ENCODE measurements at places on chromosomes 12 and 14.

DNA sequence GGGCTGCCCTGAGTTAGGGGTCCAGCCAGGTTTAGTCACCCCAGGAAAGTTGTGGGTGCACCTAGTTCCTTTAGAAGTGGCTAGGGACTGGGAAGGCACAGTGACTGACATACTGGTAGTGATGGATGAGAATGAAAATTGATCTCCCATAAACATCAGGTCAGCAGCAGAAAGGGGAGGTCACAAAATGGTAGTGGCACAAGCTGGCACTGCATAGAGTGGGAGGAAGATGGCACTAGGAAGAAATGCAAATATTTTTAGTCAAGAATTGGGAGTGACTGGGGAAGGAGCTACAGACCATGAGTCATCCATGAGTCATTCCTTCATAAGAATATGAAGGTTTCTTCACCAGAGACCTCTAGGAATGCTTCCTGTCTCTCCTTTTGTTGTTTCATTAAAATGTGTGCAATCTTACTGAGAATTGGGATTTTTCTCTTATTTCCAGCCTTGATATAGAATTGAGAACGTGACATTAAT lies 198.3 kb upstream of the AMIGO2 start:
- DNase-seq: no peak

DNA sequence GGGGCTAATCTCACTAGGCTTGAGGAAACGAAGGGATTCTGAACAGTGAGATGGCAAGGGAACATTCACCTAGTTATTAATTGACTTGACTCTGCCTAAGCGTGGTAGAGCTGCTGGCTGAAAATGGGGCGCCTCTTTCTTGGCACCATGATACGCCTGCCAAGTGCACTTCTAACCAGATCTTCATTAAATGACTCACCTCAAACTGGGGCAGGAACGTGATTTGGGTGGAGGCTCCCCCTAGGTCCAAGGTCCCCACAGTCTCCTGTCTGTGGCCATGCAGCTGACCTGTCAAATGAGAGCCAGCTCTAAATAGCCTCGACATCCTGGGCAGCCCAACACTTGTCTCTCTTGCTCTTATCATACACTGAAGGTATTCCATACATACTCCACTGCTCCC lies 26.0 kb downstream of the COQ6 start:
- no peak for DNase-seq

DNA sequence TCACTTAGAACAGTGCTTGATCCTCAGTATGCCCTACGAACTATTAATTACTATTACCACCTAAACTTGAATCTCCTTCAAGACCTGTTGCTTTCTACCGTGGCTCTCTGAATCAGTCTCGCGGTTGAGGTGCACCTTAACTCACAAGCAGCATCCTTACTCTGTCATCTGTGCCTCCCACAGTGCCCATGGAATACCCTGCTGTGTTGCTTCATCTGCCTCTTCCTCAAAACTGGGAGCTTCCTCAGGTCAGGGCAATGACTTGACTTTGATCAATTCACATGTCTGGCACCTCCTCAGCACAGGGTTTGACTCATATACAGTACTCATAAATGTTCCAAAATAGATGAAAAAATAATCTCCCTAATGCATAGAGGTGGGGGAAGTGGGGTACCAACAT lies 305.9 kb downstream of the NUAK1 start:
- no peak for DNase-seq

- DNase-seq: no peak
Measured at GRCh38 chr14:100727086-100727872, 587 bp downstream of the DLK1 start.

DNA sequence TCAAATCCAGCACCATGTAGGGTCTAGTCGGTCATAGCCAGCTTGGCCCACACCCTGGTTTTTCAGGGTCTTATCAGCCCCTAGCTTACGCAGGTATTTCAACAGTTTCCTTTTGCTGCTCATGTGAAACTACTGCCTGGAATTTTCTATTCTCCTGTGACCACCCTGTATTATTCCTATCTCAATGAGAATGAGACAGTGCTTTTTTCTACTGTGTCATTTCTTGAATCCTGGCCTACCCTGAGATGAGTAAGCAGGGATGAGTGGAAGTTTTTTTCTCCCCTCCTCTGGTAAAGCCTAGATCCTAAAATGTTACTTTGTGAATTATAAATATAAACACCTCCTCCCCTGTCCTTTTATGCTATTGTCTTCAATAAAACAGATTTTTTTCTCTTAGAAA lies 62.7 kb upstream of the ARID2 start:
- DNase-seq: no peak

DNA sequence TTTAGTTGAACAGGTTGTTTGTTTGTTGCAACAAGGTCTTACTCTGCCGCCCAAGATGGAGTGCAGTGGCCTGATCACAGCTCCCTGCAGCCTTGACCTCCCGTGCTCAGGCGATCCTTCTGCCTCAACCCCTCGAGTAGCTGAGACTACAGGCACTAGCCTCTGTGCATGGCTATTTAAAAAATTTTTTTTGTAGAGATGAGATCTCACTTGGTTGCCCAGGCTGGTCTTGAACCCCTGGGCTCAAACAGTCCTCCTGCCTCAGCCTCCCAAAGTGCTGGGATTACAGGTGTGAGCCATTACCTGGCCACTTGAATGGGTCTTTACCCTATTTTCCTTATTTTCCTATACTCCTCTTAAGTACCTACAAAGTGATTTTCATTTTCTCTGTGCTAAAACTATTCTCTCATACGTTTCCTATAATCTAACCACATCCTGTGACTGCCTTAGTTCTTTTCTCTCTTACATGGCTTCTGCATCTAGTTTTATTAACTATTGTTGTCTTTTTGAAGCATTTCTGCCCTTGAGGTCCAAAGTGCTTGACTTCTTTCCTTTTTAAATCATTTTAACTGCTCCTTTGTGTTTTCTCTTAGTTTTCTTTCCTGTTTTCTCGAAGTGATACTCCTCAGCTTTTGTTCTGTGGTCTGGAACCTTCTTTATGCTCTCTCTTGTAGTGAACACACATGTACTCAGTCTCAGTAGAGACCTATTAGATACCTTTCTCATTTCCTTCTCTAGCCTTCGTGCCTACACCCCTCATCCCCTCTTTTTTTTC lies 14.1 kb downstream of the GPX2 start:
- DNase-seq: no peak

DNA sequence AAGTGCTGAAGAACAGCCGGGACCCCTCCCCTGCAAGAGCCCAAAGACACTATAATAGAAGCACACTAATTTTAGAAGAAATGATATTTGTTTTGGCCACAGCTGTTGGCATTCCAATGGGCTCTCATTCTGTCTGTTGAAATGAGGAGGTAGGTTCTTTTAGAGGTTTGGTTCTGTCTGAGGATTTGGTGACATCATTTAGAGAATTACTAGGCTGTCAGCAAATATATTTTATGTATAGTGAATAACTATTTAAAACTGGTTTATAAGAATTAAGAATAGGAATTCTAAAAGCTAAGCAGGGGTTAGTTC lies 200.7 kb upstream of the SLC38A2 start:
- no peak for DNase-seq

- no peak for DNase-seq
Measured at GRCh38 chr14:99270458-99271220, 1.4 kb downstream of the BCL11B start.

DNA sequence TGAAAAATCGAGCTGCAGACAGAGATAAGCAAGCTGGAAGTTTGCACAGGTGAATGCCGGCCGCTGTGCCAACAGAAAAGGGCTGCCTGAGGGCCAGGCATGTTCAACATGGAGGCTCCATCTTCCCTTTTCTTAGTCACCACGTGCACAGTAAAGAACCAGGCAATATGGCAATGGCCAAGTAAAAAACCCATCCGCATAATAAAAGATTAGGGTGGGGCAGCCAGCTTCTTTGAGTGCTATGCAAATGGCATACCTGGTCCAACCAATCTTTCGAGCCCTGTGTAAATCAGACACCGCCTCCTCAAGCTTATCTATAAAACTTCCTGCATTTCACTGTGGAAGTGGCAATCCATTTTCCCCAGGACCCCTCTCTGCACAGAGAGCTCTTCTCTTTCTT lies 16.7 kb downstream of the PNP start:
- DNase-seq: no peak

GRCh38 chr12:112431965-112432364 lies 13.2 kb downstream of the PTPN11 start:
- no peak for DNase-seq

DNA sequence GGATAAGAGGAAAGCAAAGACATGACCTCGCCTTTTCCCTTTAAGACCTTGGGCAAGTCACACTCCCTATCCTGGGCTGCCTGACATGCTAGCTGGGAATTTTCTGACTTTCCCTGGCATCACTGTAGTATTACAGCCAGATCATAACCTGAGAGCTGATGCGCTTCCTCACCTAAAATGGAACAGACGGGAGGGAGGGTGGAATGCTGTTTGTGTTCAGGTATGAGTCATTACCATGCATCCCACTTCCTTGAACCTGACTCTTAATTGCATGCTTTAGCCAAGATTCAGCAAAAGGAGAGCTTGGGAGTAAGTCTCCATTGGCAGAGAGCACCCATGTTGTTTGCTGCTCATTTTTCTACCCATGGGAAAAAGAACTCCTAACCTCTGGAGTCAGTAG lies 156.5 kb downstream of the KCNK10 start:
- no peak for DNase-seq

- no peak for DNase-seq
Measured at GRCh38 chr14:99616832-99617800, 13.1 kb upstream of the CCDC85C start.

DNA sequence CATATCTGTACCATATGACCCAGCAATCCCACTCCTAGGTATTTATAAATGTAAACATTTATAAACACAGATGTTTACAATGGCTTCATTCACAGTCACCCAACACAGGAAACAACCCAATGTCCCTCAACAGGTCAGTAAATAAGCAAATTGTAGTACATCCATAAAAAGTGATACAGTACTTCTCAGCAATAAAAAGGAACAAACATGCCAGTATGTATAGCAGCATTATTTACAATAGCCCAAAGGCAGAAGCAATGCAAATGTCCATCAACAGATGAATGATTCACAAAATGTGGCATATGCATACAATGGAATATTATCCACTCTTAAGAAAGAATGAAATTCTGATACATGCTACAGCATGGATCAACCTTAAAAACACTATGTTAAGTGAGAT lies 27.6 kb upstream of the MAP3K9 start:
- no peak for DNase-seq

GRCh38 chr14:85350667-85351066 lies 179.3 kb upstream of the FLRT2 start:
- DNase-seq: no peak

- DNase-seq: no peak
Measured at GRCh38 chr12:88764781-88765480, 184.7 kb upstream of the KITLG start.

DNA sequence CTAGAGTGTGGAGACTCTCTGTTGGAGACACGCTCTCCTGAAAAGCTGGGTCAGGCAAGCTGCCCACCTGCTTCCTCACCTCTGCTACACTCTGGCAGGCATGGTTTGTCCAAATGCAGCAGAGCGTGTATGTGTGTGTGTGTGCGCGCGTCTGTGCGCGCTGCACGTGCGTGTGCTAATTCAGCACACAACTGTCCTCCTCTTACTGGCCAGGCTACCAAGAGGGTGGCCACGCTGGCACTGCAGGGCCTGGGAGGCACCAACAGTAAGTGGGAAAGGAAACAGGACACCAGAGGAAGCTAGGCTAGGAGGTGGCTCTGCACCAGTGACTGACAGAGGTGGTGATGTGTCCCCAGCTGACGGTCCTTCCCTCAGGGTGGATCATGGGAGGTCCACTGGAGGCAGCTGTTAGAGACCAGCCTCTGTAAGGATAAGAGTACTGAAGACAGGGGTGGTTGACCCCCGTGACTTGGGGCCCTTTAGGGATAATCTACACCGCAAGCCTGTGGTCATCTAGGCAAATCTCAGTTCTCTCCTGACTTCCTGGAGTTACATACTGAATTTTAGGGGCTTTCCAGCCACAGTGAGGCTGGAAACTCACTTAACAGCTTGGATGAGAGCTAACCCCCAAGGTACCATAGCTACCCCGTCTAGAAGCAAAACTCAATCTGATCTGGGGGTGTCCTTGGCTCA lies 15.6 kb upstream of the TFCP2 start:
- DNase-seq: peak; percentile 58

DNA sequence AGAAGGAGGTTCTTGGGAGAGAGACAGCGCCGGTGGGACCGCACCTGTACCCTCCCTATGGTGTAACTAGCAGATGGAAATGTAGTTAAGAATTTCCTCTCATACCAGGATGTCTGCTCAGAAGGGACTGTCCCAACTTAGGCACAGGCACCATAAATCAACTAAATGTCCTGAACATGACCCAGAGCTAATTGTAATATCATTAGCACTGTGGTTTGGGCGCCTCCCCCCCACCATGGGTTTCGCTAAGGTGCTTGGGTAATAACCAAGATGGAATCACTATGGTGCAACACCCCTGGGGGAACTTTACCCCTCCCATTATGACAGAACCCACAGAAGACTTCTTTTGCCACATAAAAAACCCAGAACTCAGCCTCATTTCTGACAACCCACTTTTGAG lies 15.9 kb downstream of the ZNF641 start:
- DNase-seq: no peak

DNA sequence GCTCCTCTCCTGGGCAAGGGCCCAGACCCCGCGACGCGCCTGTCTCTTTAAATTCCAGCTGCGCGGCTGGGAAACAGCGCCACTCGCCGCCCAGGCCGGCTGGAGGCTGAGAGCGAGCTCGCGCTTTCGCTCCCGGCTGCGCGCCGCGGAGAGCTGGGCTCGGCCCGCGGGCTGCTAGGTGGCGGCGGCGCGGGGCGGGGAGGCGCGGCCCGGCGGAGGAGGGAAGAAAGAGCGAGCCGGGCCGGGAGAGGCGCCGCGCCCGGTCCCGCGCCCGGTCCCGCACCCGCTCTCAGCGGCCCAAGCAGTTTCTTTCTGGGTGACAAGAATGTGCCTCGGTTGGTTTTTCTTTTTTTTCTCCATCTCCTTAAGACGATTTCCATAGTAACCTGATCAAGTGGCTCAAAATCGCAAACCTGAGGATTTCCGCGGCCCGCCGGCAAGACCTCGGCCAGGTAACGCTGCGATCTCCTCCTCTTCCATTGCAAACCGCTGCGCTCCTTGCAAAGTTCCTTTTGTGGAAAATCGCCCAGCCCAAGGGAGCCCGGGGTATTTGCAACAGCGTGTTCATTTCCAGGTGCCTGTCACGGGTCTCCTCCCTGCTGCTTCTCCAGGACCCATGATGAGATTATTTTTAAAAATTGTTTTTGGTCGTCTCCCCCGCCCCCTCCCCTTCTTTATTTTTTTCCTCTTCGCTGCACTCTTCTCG lies 259.5 kb upstream of the E2F7 start:
- peak; percentile 6 for DNase-seq

DNA sequence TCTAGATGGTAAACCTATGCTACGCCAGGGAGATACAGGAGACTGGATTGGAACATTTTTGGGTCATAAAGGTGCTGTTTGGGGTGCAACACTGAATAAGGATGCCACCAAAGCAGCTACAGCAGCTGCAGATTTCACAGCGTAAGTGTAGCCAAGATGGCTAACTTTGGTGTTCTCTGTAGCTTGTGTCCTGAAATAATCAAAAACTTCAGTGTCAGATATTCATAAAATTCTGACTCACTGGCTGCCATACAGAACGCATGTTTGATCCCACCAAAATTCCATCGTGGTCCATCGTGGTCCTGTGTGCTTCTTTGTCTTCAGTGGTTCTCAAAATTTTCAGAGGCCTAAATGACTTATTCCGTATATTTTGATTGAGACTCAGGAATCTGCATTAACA lies 1.3 kb downstream of the STRAP start:
- DNase-seq: no peak

- no peak for DNase-seq
Measured at GRCh38 chr12:47527816-47528215, 178.0 kb downstream of the RPAP3 start.
